Stimulated activated CD4-positive, alpha-beta T cell treated with anti-CD3 and anti-CD28 coated beads, Interleukin-2, amount 100 ng/mL, for 4 hours (primary cell): ENCODE measurements at places on chromosomes 3 and 15.

- DNase-seq: no peak
Observed at GRCh38 chr3:7999384-7999783, 502.2 kb upstream of the LMCD1 start.

DNA sequence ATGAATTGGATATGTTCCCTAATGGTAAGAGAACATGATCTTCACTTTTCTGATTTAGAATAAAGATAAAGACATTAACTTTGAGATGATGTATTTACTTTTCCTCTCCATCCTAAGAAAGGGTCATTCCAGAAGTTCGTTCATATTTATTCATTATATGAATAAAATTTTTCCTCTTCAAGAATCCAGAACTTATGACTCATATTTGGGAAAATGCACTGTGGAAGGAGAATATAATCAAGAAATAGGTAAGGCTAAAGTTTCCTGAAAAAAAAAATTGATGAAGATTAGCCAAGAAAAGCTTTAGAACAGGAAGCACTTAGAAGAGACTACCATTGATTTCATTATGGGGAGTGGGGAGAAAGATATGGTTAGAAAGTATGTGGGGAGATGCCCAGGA, 36.5 kb upstream of the CBLB start:
- no peak for DNase-seq

DNA sequence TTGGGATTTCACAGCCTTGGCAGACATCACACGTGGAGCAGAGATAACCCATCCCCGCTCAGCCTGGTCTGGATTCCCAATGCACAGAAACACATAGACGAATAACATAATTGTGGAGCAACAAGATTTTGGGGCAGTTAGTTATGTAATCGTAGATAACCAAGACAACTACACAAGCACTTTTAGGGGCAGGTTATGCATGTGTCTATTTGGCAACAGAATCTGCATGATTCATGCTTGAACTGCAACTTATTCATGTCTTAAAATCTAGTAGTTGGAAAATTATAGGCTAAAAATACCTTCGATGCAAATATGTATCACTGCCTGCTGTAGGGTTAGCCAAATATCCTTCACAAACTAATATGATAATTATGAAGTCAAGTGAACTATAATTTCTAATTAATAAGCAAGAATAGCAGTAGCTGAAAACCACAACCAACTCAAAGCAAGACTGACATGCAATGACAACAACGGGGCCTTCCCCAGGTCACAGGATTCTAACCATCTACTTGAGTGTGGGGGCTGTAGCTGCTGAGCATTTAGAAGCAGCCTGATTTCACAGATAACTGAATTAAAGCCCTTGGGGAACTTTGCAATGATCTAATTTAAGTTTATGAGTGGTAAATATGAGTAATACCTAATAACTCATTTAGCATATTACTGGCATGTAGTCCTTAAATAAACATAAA, 31.1 kb downstream of the DGKG start:
- DNase-seq: no peak

DNA sequence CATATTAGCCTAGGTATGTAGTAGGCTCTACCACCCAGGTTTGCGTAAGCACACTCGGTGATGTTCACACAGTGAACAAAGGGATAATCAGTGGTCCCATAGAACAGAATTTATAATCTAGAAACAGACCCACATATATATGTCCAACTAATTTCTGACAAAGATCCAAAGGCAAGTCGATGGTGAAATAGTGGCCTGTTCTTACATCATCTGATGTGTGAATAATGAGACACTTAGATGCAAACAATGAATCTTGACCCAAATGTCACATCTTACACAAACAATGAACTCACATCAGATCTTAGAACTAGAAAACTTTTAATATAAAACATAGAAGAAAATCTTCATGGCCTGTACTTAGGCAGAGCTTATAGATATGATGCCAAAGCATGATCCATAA, 17.6 kb upstream of the TM2D3 start:
- no peak for DNase-seq

DNA sequence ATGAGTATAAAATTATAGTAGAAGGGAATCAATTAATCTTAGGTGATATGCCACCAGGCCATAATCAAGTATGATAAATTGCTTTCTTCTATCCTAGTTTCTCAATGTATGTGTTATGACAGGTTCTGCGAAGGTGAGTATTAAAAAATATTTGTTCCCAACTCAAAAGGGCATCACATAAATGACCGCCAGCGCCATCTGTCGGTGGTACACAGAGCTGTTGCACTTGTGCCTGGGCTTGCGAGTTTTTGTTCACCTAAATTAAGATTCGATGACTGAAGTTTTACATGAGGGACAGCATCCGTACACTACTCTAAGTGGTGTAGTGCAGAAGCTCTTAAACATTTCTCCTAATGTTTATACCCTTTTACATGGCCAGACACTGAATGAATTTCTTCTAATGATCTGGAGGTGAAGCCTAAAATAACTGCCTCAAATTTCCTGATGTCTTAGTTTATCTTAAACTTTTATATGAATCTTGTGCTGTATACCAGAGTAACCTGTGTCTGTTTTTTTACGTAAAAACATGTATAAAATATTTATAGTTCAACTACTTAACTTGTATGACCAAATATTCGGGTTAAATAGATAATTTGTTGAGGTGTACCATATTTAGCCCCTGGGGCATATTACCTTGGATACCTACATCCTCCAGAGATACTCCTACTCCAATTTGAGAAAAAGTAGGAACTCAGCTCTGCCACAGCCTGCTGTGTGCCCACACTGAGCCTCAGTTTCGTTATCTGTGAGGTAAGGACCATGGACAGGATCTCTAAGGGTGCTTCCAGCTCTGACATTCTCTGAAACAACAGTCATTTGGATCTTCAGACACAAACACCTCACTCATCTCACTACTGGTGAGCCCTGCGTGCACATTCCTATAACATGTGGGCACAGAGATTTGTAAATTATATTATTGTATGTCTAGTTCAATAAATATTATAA, 365.6 kb downstream of the MAGI1 start:
- no peak for DNase-seq

DNA sequence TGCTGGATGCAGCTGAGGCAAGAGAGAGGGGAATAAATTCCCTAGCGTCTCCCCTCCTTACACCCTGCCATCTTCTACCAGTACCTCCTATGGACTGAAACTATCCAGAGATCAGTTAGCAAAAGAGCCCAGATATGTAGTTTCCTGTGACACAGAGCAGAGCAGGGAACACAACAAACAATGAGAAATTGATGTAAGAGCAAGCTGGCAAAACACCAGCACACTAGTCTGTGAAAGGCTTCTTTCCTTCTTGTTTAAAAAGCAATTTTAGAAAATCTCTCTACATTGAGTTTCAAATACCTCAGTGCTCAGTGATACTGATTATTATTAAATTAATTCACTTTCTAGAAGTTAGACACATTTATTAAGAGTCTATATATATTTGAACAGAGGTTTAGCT, 215.6 kb upstream of the AZI2 start:
- DNase-seq: no peak

DNA sequence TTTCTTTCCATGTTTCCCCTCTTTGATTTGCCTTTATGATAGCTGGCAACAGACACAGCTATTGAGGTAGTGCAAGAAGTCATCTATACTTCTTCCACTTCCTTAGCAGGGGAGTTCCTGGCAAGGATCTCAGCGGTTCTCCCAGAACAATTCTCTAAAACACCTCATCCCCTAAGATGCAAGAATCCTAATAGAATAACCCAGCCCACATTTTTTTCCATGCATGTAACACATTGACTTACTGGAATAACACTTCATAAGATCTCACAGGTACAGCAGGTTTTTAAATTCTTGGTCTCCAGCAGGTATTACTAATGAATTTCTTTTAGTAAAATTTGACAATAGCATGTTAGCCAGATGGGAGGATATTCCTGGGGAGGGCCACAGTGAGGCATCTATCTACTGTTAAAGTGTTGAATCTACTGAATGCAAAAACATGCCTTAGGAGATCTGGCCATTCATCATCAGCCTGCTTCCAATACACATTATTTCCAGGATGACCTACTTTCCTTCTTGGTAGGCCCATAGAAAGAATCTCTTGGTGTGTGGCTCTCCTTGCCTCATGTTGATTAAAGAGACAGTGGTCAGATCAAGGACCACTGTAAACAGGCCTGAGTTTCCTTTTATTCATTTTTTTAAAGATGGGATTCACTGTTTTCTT, 78.5 kb downstream of the RAD18 start:
- no peak for DNase-seq
